ENCODE measurements at places on chromosomes 11 and 22.

GRCh38 chr11:44771841-44772240, 45.1 kb downstream of the TSPAN18 start:
- DNase-seq, result no peak

DNA sequence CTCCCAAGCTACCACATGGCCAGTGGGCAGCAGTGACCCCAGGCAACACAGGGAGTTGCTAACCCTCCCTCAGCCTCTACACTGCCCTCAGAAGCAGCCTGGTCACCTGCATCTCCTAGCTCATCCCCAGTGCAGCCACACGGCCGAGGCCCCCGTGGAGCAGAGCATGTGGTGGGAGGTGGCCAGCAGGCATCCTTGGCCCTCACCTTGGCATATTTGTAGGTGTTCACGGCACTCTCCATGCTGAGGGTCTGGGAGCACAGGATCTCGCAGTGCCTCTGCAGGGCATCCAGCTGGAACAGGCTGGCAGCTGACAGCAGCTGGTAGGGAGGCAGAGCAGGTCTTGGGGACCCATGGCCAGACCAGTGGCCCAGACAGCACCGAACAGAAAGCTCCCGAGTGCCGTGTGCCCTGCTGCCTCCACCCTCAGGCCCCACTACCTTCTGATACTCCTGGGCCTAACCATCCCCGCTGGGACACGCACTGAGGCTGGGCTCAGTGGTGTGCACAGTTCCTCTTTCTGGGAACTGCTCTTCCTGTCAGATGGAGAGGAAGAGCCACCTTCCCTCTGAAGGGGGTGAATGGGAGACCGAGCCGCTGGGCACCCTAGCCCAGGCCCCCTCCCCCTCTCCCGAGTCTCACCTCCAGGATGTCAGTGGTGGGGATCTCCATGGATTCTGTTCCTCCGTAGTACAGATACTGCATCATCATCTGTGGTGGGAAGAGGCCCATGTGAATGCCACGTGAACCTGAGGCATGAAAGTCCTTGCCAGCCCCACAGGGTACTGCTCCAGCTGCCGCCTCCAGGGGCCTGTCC, 48.8 kb downstream of the NAT10 start:
- DNase-seq, result no peak

DNA sequence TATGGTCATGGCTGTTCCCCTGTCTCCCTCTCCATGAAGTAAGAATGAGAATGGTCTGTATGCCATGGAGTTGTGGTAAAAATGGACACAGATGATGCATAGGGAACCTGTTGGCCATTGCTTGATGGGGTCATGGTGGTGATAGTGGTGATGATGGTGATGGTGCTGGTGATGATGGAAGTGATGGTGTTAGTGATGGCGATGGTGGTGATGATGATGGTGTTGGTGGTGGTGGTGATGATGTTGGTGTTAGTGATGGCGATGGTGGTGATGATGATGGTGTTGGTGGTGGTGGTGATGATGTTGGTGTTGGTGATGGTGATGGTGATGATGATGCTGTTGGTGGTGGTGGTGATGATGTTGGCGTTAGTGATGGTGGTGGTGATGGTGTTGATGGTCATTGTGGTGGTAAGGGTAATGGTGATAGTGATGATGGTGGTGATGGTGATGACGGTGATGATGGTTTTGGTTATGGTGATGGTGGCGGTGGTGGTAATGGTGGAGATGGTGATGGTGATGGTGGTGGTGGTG, 5.1 kb upstream of the CACNA1I start:
- no peak for DNase-seq

- DNase-seq, result no peak
Measured at GRCh38 chr22:35400501-35400790, 506 bp downstream of the MCM5 start.

GRCh38 chr11:71186806-71187205, 65.6 kb downstream of the SHANK2 start:
- no peak for DNase-seq

- no peak for DNase-seq
Measured at GRCh38 chr11:102534261-102534872, 3.8 kb upstream of the MMP7 start.

GRCh38 chr11:130861283-130861682, 55.0 kb downstream of the SNX19 start:
- DNase-seq, result no peak
